Stimulated activated CD8-positive, alpha-beta memory T cell treated with anti-CD3 and anti-CD28 coated beads, Interleukin-4, amount 100 ng/mL, for 48 hours (primary cell): ENCODE measurements at places on chromosomes 11 and 22.

DNA sequence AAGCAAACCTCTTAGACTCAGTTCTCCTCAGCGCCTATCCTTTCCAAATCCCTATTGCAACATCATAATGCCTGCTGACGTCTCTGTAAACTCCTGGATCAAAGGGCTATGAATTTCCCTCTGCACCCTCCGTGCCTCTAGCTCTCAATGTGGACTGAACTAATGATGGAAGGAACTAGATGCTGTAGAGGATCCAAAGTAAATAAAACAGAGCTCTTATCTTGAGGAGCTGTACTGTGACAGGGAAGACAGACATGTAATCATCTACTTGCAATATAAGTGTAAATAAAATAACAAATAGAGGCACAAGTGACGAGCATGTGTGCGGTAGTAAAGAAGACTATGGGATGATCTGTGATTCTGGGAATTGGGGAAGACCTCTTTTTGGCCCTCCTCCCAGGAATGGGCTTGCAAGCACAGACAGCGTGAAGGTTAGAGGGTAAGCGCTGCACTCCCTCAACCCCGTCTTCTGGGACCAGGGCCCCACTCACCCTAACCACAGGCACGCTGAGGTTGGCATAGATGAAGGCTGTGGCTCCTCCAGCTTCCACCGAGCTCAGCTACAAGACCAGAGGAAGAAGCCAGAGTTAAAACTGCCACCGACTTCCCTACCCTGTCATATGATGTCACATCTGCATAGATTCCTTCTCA lies 42.2 kb downstream of the P4HA3 start:
- DNase-seq: peak; percentile 36

- DNase-seq: peak; percentile 24
Observed at GRCh38 chr11:1659506-1659905, 29.9 kb downstream of the KRTAP5-5 start.

- no peak for DNase-seq
Observed at GRCh38 chr11:6497069-6497839, at the start of gene DNHD1. Gene DNHD1, plus strand, starts transcription at chr11:6497280. Its CDS starts 936 bp downstream, at chr11:6498216.

DNA sequence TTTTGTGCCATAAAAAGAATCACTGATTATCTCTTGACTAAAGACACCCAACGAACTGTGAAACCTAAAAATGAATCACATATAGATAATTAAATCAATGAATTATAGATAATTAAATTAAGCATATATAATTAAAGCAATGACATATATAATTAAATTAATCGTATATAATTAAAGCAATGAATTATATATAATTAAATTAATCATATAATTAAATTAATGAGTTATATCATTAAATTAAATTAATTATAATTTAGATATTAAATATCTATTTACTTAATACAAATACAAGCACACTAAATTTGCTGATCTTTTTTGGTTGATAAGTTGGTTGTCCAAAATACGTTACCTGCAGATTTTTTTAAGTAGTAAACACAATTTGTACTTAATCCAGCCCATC lies 30.9 kb downstream of the POU2AF1 start:
- DNase-seq: no peak

DNA sequence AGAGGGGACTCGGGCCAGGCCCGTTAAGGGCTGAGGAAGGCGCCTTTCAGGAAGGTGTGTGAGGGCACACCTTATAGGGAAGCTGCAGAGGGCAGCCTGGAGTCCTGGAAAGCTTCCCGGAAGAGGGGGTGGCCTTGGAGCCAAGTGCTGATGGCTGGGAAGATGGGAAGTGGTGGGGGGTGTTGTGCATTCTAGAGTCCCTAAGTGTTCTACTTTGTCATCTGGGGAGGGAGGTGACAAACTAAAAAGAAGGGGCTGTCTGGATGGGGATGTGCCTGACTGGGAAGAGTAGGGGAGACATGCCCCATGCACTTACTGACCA lies 6.8 kb downstream of the ZDHHC8 start:
- DNase-seq: no peak

DNA sequence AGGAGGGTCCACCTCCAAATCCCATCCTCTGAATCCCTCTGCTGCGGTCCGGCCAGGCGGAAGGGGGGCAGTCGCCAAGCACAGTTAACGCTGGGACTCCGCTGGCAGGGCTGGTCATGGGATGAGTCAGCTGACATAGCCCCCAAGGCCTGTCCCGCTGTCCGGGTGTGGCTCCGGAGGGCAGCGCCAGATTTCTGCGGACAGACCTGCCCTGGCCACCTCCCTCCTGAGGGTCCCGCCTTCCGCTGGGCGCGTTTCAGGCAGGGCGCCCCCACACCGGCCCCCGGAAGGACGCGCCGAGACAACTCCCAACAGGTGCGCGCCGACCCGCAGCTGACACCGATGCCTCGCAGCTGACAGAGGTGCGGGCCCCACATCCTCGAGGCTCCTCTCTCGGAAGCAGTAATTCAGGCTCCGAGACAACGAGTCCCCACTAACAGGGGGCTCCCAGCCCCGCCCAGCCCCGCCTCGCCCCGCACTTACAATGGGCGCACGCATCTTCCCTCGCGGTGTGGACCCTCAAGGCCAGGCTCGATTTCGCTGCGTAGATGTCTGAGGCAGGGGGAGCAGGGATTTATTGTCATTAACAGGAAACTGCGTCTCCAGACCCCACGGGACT lies 607 bp downstream of the PLAAT3 start:
- DNase-seq: peak; percentile 43

- no peak for DNase-seq
Observed at GRCh38 chr11:74980634-74981033, 8.1 kb upstream of the NEU3 start.

DNA sequence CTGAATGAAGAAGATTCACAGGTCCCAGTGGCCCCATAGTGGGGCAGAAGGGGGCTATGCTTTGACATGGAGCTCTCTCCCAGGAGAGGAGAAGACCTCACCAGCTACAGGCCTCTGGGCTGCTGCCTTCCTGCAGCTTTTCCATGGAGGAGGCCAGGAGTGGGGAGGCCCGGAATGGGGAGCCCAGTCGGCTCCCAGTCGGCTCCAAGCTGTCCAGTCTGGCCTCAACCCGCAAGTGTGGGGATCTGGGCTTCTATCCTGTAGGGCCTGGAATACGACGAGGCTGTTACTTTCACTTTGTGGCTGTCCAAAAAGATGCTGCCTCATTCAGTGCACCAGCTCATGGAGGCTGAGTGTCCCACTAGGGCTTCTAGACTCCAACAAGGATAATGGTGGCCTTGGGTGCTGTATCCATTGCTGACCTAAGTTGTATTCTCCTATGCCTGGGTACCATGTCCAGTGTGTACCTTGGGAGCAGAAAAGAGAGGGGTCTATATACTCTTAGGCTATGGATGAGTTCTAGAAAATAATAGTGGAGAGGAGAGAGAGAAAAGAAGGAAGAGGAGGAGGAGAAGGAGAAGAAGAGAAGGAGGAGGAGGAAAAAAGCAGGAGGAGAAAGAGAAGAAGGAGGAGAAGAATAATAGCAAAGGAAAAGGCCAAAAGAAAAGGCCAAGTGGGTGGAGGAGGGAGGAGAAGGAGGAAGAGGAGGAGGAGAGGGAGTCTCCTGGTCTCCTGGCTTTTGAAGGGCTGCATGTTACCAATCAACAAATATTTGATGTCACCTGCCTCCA lies 1.1 kb downstream of the MYO18B start:
- no peak for DNase-seq

- no peak for DNase-seq
Observed at GRCh38 chr22:30825711-30826505, 131.2 kb downstream of the OSBP2 start.

DNA sequence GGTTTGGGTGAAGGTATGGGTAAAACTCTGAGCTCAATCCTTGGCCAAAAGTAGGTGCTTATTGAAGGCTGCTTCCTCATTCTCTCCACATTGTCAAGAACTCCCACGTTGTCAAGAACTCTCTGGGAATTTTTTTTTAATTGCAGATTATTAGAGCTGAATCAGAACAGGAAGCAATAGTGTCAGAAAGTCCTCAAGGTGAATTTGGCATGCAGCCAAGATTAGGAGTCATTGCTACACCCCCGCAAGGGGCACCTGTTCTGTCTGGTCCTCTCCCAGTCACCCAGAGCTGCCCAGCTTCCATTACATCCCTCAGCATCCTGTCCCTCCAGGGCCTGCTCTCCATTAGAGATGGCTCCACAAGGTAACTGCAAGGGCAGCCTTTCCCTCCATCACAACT lies 996.5 kb downstream of the OPCML start:
- no peak for DNase-seq

DNA sequence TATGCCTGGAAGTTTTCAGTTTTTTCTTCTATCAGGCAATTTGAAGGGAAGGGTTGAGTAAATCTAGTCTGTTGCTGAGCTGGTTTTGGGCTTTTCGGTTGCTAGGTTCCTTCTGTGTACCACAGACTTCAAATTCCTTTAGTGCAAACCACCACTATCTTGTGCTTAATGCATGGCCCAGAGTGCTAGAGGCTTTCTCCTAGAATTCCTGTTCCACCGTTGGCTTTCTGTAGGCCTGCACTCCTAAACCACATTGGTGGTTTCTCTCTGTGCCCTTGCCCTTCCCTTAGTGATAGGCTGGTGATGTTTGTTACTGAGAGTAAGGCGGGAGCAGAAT lies 47.1 kb upstream of the CTSC start:
- no peak for DNase-seq
